HT1080 (cell line): ENCODE measurements at places on chromosomes 13 and 19. TPM values are rescaled to one million over a fixed set of nuclear protein-coding genes. Genes with fewer than 3 reads are reported as not detected.

The ZNF558 gene
- 0.11 and 0.13 TPM in 2 replicates for total RNA-seq

- no peak for DNase-seq
These were observed 15.5 kb downstream of the SETDB2 start for GRCh38 chr13:49459580-49459979.

DNA sequence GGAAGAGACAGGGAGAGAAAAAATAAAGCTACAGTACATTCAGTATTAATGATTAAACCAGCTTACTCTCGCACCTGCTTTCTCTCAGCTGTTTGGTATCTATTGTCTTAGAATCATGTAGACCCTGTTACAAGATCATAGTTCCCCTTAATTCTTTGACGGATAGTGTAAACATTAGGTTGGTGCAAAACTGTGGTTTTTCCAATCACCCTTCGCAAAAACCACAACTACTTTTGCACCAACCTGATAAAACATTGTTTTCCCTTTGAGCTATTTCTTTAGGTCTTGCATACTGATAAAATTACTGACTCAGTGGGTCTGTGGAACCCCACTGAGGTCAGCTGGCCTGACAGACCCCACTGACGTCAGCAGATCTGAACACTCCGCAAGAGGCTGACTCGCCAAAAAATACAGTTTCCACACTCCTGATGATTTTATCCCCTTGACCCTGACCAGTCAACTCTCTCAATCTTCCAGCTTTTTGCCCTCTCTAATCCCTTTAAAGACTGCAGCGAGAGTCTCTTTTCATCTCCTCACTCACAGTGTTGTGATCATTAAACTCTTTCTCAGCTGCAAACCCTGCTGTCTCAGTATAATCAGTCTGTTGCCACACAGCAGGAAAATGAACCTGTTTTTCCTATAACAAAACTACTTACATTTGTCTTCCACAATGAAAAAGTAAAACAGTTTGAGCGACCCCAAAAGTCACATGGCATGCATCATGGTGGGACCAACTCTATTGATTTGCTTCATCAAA, 123.9 kb downstream of the SLITRK6 start:
- no peak for DNase-seq

The ZNF433 gene
- total RNA-seq, result 0.37 TPM in 1 of 2 replicates, not detected in the other

DNA sequence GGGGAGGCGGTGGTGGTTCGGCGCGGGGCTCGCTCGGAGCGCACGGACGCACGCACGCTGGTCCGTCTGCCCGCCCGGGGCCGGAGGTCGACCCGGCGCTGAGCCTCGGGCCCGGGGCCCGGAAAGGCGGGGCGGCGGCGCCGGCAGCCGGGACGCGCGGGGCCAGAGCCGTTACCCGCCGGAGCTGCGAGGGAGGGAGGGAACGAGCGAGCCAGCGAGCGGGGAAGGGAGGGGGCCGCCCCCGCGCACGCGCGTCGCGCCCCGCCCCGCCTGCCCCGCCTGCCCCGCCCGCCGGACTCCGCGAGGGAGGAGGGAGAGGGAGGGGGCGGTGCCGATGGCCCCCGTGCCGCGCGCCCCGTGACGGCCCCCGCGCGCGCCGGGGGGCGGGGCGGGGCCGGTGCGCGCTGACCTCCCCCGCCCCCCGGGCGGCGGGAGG, 15.0 kb downstream of the CIC start:
- no peak for DNase-seq

GRCh38 chr13:79481685-79482052, 714 bp downstream of the NDFIP2 start:
- no peak for DNase-seq
